ENCODE measurements at places on chromosomes 6 and 20.
A peak's percentile ranks its signal among the peaks of the same experiment; 100 is the strongest.

DNA sequence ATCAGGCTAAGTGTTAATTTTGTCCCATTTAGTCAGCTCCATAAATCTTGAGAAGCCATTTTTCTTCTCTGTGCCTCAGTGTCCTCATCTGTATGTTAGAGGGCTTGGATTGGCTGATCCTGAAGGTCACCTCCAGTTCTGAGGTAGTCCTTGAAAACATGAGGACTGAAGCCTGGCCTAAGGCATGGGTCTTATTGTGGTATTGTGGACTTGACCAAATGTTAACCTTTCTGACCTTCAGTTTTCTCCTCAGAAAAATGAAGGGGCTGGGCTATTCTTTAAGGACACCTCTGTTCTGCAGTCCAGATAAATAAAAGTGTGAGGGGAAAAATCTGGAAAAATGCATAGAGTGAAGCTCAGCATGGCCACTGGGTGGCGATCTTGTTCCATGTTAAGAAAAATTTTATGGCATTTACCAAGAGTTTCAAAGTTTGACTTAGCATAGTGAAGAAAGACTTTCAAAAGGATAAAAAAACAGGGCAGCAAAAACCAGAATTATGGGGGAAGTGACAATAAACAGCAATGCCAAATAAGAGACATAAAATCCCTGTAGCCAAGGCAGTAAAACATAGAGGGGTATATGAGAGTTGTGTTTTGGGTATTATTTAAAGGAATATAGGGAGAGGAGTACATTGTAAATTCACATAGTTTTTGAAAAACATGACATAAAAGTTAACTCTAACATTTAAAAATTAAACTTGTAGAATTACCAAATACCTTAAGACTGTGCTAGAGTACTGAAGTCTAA is 13.2 kb upstream of the TFB1M start:
- peak; percentile 30 for DNase-seq

GRCh38 chr20:35704514-35705261 is 5.5 kb downstream of the ROMO1 start:
- DNase-seq = no peak

GRCh38 chr20:50574586-50574985 is 64.4 kb downstream of the PTPN1 start:
- DNase-seq = no peak

GRCh38 chr6:105832313-105832761 is 253.8 kb upstream of the PRDM1 start:
- DNase-seq = no peak

DNA sequence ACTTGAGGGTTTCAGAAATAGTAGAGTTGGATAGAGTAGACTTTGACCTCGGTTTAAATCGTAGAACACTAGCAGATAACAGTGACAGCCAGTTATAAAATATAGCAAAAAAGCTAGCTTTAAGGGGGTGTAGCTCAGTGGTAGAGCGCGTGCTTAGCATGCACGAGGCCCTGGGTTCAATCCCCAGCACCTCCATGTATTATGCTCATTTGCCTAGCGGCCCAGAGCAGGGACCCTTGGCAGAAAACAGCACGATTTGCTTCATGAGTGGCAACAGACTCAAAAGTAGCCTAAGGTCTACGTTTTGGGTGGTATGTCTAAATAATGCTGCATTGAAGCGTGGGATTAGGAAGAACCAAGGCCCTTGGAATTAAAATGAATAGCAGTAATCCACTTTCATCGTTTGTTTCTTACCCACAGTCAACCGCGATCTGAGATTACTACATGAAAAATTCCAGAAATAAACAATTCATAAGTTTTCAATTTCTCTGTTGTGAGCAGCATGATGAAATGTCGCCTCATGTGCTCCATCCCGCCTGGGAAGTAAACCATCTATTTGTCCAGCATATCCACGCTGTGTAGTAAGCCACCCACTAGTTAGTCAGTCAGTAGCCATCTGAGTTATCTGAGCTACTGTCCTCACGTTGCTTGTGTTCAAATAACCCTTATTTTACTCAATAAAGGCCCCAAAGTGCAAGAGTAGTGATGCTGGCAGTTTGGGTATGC is 184.9 kb downstream of the GPX5 start:
- no peak for DNase-seq

DNA sequence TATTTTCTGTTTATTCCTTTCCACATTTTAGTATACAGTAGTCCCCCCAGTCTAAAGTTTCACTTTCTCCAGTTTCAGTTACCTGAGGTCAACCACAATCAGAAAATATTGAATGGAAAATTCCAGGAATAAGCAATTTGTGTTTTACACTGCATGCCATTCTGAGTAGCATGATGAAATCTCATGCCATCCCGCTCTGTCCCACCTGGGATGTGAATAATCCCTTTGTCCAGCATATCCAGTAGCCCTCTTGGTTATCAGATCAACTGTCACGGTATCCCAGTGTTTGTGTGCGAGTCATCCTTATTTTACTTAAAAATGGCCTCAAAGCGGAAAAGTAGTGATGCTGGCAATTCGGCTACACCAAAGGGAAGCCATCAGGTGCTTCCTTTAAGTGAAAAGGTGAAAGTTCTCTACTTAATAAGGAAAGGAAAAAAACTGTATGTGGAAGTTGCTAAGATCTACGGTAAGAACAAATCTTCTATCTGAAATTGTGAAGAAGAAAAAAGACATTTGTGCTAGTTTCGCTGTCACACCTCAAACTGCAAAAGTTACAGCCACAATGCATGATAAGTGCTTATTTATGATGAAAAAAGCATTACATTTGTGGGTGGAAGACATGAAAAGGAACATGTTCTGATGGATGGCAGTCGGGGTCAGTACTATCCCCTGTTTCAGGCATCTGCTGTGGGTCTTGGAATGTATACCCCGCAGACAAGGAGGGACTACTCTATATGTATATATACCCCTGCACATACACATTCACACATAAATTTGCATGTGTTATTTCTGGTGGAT is 11.3 kb downstream of the NOX3 start:
- DNase-seq = no peak

DNA sequence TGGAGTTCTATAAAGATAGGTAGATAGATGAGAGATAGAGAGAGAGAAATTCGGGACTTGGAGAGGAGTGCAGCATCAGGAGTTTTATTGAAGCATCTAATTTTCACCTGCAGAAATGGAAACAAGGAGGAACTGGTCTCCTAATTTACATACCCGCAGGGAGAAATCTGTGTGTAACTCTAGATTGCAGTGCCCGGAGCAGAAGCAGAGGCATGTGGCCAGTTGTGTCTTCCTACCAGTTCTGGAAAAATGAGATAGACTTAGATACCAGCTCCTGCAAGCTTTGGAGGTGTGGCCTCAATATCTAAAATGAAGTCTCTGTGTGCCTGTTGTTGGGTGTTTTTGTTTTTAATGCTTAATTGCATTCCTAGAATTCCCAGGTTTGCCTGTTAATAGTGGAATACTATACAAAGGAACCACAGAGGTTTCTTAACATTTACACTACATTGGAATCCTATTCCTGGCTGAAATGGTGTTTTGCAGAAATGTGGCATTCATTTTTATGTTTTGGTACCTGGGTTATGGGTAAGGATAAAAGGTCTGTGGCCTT is 57.4 kb downstream of the DTD1 start:
- DNase-seq = no peak

DNA sequence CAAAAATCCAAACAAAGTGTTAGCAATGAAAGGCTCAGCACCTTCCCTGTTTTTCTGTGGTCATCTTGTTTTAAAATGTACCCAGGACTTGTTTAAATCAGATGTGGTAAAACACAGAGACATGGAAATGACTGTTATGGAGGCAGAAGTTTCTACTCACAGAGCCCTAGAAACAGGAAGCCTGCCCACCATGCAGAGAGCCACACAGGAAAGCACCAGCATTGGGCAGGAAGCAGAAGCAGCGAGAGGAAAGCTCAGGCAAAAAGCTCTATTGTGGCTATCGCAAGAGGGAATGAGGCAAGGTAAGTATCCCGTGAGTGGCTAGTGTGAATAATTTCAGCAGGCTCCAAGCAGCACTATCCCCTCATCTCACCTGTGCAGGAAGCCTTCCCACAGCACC is 42.8 kb downstream of the GPR6 start:
- DNase-seq = no peak

GRCh38 chr20:19973961-19974629 is 43.1 kb upstream of the NAA20 start:
- DNase-seq = no peak

DNA sequence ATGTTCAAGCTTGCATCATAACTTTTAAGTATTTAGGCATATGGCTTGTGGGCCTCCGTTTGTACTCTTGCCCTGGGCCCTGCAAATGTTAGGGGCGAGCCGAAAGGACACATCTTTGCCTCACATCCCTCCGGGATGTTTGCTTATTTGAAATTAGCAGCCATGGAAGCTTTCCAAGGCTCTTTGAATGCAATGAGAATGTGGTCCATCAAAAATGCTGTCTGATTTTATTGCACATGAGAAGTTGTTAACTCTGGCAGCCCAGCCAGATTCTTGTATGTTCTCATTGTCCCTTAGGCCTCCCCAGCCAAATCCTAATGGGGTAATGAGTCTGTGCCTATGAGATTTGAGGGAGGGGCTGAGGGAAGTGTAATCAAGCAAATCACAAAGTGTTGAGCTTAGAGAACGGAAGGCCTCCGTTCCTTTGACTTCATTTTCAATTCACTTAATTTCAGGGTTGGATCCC is 261.2 kb upstream of the MARCKS start:
- no peak for DNase-seq

All from stimulated activated CD4-positive, alpha-beta T cell treated with anti-CD3 and anti-CD28 coated beads, TNF-alpha, amount 100 ng/mL, for 1 hour (primary cell).